ENCODE measurements at places on chromosomes 3 and 15.

GRCh38 chr15:72991026-72991425 lies 61.2 kb upstream of the NEO1 start:
- DNase-seq: peak; percentile 41

DNA sequence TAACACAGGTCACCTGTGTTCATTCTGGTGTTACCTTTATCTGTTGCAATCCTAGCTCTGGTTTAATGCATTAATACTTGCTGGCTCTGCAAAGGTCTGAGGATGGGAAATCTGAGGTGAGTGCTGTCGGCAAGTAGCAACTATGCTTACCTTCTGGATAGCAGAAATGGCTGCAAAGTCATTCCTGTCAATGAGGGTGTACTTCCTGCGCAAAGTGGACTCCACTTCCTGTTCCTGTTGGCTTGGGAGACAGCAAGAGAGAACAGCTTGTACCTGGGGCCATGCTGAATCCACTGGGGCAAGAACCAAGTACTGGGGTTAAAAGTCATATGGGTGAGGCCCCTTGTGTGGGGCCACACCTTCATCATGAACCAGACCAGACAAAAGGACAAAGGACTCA lies 37.3 kb downstream of the KIF9 start:
- DNase-seq: no peak

GRCh38 chr3:154197751-154198150 lies 76.6 kb downstream of the ARHGEF26 start:
- DNase-seq: no peak

- DNase-seq: peak; percentile 57
Measured at GRCh38 chr3:169811631-169812331, 889 bp upstream of the LRRIQ4 start.

GRCh38 chr3:194492001-194492400 lies 5.2 kb upstream of the ATP13A3 start:
- DNase-seq: no peak

DNA sequence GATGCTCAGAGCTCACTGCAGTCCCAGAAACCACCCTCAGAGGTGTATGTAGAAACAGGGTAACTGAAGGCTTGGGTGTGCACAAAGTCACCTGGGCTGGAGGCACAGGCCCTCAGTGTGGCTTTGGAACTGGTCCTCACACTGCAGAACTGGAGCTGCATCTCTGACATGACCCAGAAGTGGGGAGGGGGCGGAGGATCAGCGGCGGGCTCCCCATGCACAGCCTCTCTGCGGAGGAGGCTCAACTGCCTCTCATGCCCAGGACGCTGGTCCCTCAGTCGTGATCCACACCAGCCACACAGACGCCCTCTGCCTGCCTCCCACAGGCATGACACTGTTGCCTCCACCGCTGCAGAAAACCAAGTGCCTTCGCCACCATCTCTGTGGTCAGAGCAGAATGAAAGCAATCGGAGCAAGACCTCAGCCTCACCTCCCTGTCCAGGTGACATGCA lies 73.7 kb downstream of the TM2D3 start:
- no peak for DNase-seq

DNA sequence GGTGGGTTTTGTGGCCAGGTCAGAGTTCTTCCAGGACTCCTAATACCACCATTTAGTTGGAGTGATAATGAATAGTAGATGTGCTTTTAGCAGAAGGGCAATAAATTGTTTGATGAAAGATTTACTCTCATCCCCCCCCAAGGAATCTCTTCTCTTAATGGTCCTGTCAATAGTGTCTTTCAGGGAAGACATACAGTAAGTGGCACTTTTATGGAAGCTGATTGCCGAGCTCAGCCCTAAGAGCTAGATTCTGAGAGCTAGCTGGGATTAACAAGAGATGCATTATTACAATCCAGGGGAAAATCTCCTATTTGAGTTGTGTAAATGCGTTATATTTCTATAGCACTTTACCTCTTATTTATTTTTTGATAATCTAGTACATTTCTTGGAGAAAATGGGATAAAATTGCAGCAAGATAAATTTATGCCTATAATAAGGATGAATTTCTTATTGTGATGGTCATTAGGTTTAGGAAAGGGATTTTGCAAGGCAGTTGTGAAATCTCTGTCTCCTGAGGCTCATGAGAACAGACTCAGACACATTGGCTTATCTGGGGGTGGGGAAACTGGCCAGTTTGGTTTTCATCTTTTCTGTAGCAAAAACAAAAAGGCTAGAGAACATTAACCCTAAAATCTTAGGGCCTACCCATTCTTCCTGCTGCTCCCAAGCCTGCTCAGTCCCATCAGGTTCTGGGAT lies 41.6 kb upstream of the CLSTN2 start:
- no peak for DNase-seq

GRCh38 chr3:71244826-71245488 lies 338.6 kb downstream of the FOXP1 start:
- peak; percentile 65 for DNase-seq

GRCh38 chr3:50338965-50339364 lies 1.7 kb downstream of the RASSF1 start:
- no peak for DNase-seq

DNA sequence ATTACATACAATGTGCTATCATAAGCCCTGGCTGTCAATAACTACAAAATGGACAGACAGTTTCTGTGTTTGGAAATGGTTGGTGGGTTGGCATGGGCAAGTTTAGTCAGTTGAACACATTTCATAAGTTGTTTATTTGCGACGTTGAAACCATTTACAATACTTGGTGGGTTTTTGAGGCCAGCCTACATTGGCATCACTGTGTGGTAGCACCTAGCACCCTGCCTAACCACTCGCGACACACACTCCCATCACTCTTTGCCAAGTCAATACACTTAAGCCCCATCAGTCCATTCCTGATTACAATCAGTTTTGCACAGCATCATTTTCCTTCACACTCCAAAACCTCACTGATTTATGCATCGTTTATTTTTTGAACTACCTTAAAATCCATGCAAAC lies 13.8 kb downstream of the PROK2 start:
- DNase-seq: no peak

DNA sequence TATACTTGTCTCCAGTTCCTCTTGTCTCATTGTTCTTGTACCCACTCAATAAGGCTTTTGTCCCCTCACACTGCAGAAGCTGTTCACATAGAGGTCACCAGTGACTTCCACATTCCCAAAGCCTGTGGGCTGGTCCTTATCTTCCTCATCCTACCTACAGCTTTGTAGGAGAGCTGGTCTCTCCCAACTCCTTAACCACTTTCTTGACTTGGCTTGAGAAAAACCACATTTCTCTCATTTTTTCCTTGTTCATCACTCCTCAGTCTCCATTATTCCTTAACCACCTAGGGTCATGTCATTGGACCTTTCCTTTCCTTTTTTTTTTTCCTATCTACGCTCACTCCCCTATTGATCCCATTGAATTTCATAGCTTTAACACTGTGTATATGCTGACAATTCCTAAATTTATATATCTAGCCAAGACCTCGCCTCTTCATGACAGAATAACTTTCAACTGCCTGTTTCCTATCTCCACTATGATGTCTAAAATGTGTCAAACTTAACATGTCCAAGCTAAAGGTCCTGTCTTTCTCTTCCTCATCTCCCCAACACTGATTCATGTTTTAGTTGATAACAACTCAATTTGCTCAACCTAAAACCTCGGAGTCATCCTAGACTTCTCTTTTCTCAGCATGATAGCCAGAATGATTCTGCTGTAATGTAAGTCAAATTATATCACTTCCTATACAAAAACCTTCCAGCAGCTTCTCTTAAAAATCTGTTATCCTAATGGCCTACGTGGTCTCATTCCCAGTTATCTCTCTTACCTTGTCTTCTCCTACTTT lies 49.5 kb downstream of the CEP63 start:
- no peak for DNase-seq

DNA sequence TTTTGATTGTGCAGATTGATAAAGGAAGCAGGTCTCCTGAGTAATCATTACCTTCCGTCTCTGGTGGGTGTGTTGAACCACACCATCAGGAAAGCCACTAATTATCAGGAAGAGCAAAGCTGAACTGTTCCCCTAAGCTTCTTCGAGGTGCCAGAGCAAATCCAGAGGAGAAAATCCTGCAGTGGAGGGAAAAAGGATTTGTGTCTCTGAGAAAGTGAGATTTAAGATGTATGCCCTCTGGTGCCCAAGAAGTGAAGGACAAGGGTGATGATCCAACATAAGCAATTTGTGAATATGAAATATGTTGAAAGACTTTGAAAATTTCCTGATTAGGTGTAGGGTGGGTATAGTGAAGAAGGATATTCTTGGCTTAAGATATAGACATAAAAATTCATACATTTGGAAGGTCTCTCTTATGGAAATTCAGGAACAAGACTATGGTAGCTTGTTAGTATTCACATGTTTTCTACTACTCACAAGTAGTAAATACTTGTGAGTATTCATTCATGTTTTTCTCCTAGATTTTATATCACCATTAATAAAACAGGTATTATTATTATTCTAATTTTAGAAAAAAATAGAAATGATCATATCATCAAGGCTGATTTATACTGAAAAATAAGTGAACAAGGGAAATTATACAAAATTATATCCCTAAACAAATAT lies 34.8 kb downstream of the COMMD2 start:
- peak; percentile 77 for DNase-seq

DNA sequence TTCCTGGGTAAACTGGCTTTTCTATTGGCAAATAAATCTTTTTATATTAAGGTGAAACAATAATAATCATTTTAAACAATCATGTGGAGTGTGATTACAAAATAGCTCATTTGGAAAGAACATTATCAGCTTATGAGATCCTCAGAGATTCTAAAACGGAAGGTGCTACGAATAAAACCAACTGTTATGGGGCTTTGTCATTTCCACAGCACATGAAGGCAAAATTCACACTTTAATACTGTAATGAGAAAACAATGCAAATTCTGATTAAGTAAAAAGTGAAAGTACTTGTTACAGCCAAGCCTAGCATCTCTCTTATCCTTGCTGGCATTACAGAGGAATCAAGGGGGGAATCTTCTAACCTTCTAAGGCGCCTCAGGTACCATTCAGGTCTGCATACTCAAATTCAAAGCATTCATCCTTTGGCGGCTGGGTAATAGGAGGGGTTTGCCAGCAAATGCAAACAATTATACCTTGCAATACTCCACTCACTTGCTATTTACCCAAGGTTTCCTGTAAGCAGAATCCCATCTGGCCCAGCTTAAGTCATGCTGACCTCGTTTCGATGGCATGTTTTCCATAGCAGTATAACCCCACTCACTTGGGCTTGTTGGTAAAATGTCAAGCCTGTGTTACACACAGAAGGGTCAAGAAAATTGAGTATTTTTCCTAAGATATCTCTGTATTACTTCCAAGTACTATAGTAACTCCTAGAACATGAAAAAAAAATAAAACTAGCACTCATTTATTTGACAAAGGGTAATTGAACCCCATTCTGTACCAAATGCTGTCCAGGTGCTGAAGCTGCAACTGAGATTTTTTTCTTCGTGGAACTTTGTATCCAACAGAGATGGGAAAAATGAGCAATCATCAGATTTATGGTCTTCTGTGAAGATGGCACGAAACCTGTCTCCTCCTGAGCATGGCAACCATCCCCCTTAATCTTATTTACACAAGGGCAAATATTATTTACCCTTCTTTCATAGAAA lies 183.7 kb upstream of the LMCD1 start:
- peak; percentile 68 for DNase-seq

GRCh38 chr3:56894881-56895431 lies 93.2 kb upstream of the ARHGEF3 start:
- peak; percentile 57 for DNase-seq

GRCh38 chr3:72814308-72814707 lies 33.9 kb downstream of the SHQ1 start:
- no peak for DNase-seq

- DNase-seq: peak; percentile 20
Measured at GRCh38 chr3:160929595-160929994, 173.6 kb downstream of the PPM1L start.

GRCh38 chr15:92901072-92901761 lies 1.1 kb downstream of the CHD2 start:
- DNase-seq: no peak

DNA sequence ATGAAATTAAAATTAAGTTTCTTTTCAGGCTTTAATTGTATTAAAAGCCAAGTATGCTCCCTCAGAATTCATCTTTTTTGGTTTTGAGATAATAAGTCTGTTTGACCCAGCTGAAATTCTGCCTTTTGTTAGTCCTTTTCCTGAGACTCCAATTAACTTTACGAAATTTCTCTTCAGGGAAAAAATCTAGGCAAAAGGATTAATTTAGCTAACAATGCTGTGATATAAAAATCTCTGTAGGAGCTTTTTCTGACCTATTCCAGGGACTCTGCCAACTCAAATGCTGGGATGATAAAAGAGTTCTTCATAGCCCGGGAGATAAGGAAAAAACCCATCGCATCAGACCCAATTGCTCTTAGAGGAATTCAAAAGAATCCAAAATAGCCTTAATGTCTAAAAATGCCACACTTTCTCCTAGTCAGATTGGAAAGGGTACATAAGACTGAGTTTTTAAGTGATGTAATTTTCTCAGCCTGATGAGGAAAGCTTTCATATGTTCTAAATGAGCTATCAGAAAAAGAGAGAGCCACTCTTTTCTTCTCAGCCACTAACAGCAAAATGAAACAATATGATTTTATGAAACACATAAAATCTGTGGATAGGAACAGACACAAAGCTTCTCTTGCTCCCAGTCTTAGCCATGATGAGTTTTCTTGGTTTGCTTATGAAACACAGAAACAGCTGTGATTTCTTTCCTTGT lies 405.1 kb downstream of the ROBO1 start:
- no peak for DNase-seq

- no peak for DNase-seq
Measured at GRCh38 chr3:86653661-86654205, 337.2 kb downstream of the VGLL3 start.

DNA sequence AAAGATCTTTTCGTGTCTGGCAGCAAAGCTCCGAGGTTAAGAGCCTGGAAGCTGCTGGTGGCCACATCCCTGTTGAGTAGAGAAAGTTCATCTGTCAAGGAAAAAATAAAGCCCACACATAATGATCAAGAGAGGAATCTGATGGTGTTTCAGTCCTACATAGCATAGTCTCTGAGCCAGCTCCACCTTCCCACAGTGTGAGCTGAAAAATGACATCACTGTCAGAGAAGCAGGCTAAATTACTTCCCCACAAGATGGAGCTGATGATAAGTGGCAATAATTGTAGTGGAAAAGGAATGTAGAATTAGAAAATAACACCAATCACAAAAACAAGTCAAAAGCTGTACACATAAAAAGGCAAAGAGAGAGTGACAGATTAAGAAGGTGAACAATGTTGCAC lies 84.5 kb downstream of the AQP9 start:
- peak; percentile 62 for DNase-seq

- DNase-seq: no peak
Measured at GRCh38 chr3:46440531-46441294, 24.0 kb downstream of the LTF start.

- DNase-seq: no peak
Measured at GRCh38 chr3:28860307-28860706, 420.6 kb upstream of the RBMS3 start.

- peak; percentile 39 for DNase-seq
Measured at GRCh38 chr3:108552267-108553159, 36.7 kb downstream of the CIP2A start.

GRCh38 chr15:83287541-83288027 lies 3.1 kb upstream of the BNC1 start:
- peak; percentile 98 for DNase-seq

- DNase-seq: no peak
Measured at GRCh38 chr3:111861391-111861790, 2.3 kb downstream of the PHLDB2 start.

GRCh38 chr3:7144697-7145308 lies 283.9 kb downstream of the GRM7 start:
- DNase-seq: no peak
